ENCODE measurements at places on chromosomes 16 and 17. TPM values are rescaled to one million over a fixed set of nuclear protein-coding genes. Genes with fewer than 3 reads are reported as not detected.

The ZG16B gene
- 4.5 TPM for total RNA-seq

The CDH1 gene
- total RNA-seq = 127 TPM

DNA sequence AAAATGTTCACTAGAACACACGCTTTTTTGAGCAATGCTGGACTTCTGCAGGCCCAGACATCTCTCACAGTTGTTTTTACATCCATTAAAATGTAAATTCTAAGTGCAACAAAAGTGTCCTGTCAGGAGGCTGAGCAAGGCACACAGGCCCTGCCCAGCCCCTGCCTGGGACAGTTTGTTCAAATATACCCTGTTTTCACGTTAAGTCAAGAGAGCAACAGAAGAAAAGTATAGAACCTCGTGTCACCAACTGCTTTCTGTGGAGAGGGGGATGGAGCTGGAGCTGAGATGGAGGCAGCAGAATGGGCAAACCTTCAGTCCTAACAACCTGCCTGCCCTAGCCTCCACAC is 4.3 kb upstream of the HOXB2 start:
- DNase-seq = no peak
- no peaks in the 10 kb centered on the region for H3K36me3 ChIP-seq
- H3K27me3 ChIP-seq = peaks cover 62% of the 10 kb centered on the region
- peaks cover 24% of the 10 kb centered on the region for H3K4me1 ChIP-seq

GRCh38 chr16:58264961-58265479 is 29.8 kb downstream of the PRSS54 start:
- no peak overlapping the region for H3K4me3 ChIP-seq
- no peaks in the 10 kb centered on the region for H3K36me3 ChIP-seq

DNA sequence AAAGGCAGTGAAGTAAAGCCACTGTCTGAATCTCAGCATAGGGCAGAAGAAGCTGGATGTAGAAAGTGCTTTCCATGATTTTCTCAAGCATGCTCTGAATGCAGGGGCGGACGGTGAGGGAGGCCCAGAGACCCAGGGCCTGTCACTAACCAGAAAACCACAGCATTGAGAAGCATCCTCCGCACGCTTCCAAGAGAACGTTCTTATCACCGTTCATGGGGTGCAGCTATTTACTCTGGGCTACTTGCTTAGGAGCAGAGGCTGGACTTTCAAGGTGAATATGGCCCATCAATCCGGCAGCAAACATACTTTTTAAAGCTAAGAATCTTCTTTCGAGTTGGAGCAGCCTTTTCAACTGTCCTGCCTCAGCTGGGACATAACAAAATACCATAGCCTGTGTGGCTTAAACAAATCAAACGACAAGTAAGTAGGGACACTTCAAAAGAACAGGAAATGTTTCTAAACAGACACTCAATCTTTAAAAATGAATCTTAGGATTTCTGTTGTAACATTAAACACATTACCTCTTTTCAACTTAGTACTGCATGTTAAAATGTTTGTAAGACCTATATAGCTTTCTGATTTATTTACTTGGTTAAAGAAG is 46.5 kb upstream of the CDRT4 start:
- no peaks in the 10 kb centered on the region for H3K36me3 ChIP-seq
- peaks cover 5% of the 10 kb centered on the region for H3K4me1 ChIP-seq
- no peaks in the 10 kb centered on the region for H3K27me3 ChIP-seq
- no peak overlapping the region for H3K4me3 ChIP-seq

GRCh38 chr17:62187681-62188080 is 122.6 kb upstream of the MED13 start:
- DNase-seq = no peak
- no peak overlapping the region for H3K4me3 ChIP-seq
- H3K4me1 ChIP-seq = no peaks in the 10 kb centered on the region
- no peaks in the 10 kb centered on the region for H3K36me3 ChIP-seq
- H3K27me3 ChIP-seq = no peaks in the 10 kb centered on the region
- H3K27ac ChIP-seq = no peak overlapping the region

GRCh38 chr17:41549596-41550039 is 21.5 kb upstream of the KRT19 start:
- H3K4me1 ChIP-seq = peaks cover 21% of the 10 kb centered on the region
- DNase-seq = no peak
- no peaks in the 10 kb centered on the region for H3K27me3 ChIP-seq
- H3K4me3 ChIP-seq = no peak overlapping the region
- no peak overlapping the region for H3K27ac ChIP-seq
